ENCODE measurements at places on chromosomes 5 and 9. TPM values are rescaled to one million over a fixed set of nuclear protein-coding genes. Genes with fewer than 3 reads are reported as not detected.

- DNase-seq = no peak
Measured at GRCh38 chr5:81948349-81948748, 23.5 kb upstream of the ATG10 start.

DNA sequence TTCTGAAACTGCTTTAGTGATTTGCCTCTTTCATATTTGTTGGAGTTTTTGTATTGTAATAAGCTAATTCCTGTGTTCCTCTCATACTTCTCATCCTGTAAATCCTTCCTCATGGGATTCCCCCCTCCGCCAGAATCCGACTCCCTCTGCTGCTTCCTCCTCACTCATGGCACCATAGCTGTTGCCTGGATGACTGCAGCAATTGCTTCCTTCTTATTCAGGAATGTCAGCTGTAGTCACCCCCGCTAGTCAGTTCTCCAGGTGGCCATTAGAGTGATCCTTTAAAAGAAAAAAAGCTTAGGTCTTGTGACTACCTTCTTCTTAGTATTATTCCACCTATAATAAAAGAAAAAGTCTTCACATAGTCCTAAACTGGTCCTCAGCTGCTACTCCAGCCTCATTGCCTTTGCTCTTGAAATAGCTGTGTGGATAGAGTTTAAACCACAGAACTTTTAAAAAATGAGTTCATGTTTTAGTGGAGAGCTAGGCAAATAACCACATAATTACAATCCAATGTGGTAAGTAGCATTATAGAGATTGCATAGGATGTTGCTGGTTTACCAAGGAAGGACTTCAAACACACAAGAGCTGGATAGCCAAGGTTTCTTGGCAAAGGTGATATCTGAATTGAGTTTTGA lies 227.3 kb downstream of the KDM4C start:
- DNase-seq = no peak

- peak; percentile 73 for DNase-seq
Measured at GRCh38 chr9:134403682-134404301, 77.5 kb downstream of the RXRA start.

DNA sequence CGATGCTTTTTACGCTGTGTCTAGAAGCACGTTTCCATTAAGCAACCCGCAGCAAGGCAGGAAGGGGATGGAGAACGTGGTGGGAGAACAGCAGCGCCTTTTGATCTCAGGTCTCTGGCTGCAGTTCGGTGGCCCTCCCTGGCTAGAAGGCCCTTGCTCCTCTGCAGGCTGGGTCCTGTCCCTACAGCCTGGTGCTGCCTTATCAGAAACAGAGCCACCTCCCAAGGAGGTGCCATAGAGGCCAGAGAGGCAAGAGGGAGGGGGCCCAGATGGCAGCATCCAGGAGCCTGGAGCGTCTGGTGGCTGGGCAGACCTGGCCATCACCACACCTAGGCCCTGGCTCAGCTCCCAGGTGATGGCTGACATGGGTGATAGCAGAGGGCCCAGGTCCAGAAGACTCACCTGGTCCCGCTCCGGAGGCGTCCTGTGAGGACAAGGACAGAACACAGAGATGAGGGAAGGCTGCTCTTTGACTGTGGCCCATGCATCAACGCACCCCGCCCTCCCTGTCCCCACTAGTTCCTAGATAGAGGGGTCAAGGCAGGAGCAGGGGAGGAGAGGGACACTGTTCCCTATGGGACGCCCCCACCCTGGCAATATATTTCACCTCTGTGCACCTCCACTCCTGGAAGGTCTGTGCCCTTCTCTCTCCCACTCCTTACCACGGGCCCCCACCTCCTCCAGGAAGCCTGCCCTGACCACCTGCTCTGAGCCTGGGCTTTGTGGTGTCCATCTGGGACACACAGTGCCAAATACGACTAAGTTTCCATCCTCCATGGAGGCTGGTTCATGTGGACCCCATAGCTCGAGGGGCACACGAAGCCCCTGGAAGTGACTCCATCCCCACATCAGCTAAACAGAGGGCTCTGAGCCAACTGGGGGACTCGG lies 41.6 kb upstream of the SARDH start:
- DNase-seq = no peak

DNA sequence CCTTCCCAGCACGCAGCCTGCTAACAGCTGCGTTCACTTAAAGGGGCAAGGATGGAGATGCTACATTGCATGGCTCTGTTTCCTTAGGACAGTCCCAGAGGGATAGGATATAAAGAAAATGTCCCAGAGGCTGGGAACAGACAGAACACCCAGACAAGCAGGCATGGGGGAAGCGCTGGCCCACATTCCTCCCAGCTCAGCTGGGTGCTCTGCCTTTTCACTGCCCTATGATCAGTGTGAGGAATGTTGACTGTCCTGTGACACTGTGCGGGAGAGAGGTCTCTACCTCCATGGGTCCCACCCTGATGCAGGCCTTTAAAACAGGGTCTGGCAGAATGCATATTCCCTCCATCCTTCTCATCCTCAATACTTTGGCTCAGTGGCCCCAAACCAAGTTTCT lies 459.4 kb upstream of the DMAC1 start:
- DNase-seq = no peak

DNA sequence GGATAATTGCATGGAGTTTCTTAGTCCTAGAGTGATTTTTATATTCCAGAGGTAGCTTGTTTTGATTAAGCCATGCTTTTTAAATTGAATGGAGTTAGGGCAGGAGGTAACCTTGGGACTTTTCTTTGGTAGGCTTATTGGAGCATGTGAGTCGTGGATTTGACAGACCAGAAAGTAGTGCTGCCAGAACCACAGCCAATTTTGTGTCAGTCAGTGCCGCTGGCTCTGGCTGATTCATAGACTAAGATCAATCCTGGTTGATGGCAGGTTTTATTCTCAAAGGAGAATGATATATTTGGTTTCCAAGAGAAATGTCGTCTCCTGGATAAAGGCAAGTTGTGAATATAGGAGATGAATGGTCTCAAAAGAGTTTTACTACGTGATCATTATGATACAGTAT lies 20.3 kb downstream of the RAI14 start:
- no peak for DNase-seq

GRCh38 chr9:27086818-27087680 lies 22.0 kb upstream of the TEK start:
- peak; percentile 83 for DNase-seq

DNA sequence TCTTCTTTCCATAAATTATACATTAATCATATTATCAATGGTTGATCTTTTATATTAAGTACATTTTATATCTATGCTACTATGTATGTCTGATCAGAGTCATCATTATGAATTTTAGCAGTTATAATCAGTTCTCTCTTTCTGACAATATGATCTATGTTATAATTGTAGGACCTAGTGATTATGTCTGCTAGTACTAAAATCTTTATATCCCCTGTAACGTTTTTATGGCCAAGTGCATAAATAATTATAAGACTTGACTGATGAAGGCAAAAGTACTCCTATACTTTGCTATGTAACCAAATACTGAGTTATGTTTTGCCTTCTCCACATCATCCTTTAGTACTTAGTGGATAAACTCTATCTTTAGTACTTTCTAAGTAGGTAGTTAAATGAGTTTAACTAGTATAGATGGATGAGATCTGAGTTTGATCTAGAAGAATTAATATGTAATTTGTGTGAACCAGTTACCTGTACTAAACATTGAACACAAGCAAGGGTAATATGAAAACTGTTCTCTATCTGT lies 75.4 kb downstream of the SLF1 start:
- no peak for DNase-seq

- no peak for DNase-seq
Measured at GRCh38 chr5:33319841-33320240, 120.9 kb upstream of the TARS1 start.

- peak; percentile 59 for DNase-seq
Measured at GRCh38 chr9:130701059-130702022, 7.8 kb downstream of the EXOSC2 start.

DNA sequence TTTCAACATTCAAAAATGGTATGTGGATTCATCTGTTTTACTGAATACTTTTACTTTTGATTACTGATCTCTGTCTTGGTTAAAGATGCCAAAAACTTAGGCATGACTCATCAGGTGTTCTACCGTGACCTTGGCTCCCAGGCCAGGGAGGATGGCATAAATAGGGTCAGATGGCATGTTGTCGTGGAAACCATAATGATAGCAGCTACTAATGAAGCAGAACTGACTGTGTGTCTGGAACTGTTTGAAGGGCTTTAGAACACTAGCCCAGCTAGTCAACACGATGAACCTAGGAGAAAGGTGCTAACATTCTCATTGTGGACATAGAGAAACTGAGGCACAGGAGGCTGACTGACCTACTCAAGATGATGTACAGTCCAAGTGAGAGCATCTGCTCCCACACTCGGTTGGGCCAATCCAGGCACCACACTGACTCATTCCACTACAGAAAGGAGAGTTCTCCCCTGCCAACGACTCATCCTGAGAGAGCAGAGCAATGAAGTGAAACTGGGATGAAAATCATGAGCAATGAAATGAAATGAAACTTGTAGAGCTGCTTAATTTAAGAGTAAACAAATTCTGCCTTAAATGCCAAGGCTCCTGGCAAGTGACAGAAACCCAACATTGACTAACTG lies 116.0 kb downstream of the TENT4A start:
- no peak for DNase-seq

- no peak for DNase-seq
Measured at GRCh38 chr5:15598294-15598902, 98.4 kb downstream of the FBXL7 start.

- no peak for DNase-seq
Measured at GRCh38 chr5:9230355-9230754, 315.5 kb downstream of the SEMA5A start.

DNA sequence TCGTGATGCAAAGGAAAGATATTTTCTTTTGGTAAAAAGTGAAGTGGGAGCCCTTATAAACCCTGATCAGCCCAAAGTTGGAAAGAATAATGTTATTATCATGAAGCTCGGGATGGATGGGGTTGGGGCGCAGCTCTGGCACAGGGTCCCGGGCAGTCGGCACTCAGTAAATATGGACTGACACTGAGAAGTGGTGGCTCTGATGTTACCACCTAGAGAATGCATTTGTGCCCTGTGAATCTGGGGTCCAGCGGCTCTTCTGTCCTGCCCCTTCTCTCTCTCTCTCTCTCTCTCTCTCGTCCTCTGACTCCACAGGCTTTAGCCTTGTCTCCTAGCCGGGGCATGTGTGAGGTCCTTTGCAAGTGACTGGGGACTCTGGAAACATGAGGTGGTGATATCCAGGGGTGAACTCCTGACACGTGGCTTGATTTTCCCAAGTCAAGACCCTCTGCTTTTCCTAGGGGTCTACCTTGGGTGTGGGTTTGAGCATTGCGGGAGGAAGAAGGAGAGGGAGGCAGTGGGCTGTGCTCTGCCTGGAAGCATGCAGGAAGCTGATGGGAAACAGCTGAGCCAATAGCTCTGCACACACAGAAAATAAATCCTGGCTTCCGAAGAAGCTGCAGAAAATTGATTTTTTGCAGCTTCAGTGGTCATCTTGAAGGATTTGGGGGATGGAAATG lies 162.7 kb downstream of the MACROH2A1 start:
- peak; percentile 42 for DNase-seq

GRCh38 chr5:139949710-139950109 lies 93.4 kb downstream of the NRG2 start:
- DNase-seq = peak; percentile 15

DNA sequence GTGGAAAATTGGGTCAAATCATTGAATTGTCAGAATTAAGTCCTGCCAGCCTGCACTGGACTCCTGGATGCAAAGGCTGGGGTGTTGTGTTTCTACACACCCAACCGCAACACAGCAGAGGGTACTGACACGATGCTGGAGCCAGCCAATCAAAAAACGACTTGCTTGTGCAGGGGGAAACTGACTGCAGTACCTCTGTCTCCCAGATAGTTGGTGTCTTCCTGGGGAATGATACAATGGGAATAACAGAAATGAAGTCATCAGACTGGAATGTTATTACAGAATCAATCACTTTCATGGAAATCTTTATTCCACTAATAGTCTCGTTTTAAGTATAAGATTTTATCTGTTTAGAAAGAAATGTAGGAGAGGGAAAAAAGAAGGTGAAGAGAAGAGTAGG lies 330.3 kb downstream of the MLLT3 start:
- no peak for DNase-seq

DNA sequence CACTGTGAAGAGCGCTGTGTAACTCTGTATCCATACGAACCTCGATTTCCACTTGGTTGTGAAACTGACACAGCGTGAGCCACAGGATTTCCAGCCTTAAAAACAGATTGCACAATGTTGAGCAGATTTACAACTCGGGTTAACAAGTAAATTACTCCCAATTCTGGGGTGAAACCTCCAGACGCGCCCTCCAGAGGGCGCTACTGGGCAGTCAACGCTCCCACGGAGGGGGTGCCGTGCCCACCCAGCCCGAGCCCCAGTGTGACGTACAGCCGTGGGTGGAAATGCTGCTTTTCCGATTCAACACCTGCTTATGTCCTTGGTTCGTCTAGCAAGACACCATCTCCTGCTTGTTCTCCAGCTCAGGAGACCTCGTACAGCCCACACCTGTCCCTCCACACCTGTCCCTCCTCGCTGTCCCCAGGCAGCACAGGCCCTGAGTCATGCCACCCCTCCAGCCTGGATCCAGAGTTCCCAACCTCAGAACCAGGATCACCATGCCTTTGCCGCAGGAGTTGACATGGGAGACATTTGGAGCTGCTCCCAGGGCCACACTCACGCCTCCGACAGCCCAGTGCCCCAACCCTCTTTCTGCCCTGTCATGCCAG lies 34.4 kb upstream of the SLC6A3 start:
- DNase-seq = peak; percentile 31

- no peak for DNase-seq
Measured at GRCh38 chr5:1227667-1228066, 2.5 kb downstream of the SLC6A18 start.

The COL5A1 gene
- 1,367 TPM for total RNA-seq

The PCDHAC2 gene
- 3.4 TPM for total RNA-seq

The BSPRY gene
- total RNA-seq = 2.6 TPM

The PCDHA6 gene
- 3.1 TPM for total RNA-seq

The ADAMTSL1 gene
- 26.5 TPM for total RNA-seq

The CD72 gene
- 2.6 TPM for total RNA-seq

The CSF1R gene
- 48.9 TPM for total RNA-seq

The S1PR3 gene
- 11.8 TPM for total RNA-seq

The PCDHGB6 gene
- 9.1 TPM for total RNA-seq

The CTNND2 gene
- 8.7 TPM for total RNA-seq

The RNF183 gene
- 3.4 TPM for total RNA-seq

The GLRA1 gene
- not detected for total RNA-seq

The MRPS30 gene
- 78.7 TPM for total RNA-seq
